Cerebellum (tissue), 4 donors: ENCODE measurements at places on chromosomes 6 and 20. TPM values are rescaled to one million over a fixed set of nuclear protein-coding genes. Genes with fewer than 3 reads are reported as not detected.

LRRC73 gene
- total RNA-seq: 1.8 TPM

CST7 gene
- not detected for total RNA-seq

LTB gene
- total RNA-seq: not detected

HLA-DQA1 gene
- not detected for total RNA-seq

CD40 gene
- total RNA-seq: 1.6 TPM

RAD21L1 gene
- not detected for total RNA-seq

DNA sequence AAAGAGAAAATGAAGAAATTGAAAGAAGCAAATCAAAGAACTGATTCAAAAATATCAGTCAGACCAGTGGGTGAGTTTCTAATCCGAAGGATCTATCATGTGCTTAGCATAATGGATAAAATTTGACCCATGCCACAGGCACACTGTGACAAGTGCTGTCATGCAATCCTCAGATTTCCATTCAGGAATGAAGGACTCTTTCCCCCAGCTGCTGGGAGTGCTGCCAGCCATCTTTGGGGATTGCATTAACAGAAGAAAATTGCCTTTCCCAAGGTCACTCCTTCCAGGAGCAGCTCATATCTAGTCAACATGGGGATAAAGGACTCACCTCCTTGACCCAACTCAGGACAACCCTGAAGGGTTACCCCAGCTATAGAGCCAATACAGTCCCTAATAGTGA lies 316.7 kb upstream of the TBX18 start:
- no peak for DNase-seq

GRCh38 chr6:25250878-25251277 lies 28.3 kb upstream of the CARMIL1 start:
- no peak for DNase-seq

DNA sequence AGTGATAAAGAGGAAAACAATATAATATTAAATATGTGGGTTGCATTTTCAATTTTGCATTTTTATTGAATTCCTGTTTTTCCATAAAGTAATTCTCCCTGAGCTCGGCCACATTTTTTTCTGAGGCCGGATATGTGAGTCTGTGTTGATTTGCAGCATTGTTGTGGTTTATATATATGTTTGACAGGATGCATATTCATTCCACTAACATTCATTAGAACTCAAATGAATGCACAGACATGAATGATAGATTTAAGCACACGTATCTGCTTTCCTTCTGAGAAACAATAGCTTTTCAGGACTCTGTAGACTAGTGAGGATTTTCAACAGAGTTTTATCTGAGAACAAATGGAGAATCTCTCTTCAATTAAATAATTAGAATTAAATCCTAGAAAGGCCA lies 10.6 kb upstream of the EXOC2 start:
- no peak for DNase-seq

DNA sequence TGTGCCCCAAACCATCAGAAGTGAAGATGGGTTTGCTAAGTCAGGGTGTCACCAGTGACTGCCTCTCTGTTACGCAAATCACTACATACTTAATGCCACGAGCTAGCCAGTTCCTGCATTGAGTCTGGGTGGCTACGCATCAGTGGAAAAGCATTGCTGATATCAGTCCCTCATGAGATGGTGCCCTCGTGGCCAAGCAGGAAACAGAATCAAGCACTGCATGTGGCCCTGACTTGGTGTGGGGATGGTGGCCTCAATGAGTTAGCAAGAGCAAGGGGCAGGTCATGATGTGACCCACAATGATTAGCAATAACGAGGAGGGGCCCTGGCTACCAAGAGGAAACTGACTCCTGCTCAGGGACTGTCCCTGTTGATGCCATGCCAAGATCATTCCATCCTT lies 51.6 kb upstream of the FNDC1 start:
- DNase-seq: no peak

GRCh38 chr6:5345324-5345723 lies 84.0 kb downstream of the FARS2 start:
- DNase-seq: no peak

DNA sequence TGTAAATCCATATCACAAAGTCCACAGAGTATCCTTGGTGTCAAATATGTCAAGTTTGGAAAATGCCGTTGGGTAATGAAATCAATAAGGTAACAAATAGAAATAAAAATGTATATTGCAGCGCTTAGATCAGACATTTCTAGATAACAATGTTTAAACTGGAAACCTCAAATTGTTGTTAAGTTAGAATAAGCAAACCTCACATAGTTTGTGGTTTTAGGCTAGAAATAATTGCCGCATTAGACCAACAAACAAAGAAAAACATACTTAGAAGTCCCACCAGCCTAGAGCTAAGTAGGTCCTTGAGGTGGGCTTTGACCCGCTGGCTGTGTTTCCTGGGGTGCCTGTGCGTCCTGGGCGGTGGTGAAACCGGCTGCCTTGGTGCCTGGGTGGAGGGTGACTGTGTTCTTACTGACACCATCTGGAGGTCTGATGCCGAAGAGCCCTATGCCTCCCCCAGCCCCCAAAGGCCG lies 71.4 kb downstream of the DACT2 start:
- DNase-seq: no peak

DNA sequence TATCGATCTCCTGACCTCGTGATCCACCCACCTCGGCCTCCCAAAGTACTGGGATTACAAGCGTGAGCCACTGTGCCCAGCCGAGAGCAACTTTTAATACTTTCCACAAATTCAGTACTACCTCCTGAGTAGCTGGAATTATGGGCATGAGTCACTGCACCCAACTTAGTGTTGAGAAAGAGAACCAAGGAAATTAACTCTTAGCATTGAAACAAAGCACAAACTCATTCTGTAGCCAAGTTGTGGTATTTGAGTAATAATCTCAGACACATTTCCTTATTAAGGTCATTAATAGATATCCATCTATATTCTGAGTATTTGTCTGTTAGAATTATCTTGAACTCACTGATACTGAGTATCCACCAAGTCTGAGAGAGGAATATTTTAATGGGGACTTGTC lies 14.3 kb upstream of the ELOVL2 start:
- no peak for DNase-seq

DNA sequence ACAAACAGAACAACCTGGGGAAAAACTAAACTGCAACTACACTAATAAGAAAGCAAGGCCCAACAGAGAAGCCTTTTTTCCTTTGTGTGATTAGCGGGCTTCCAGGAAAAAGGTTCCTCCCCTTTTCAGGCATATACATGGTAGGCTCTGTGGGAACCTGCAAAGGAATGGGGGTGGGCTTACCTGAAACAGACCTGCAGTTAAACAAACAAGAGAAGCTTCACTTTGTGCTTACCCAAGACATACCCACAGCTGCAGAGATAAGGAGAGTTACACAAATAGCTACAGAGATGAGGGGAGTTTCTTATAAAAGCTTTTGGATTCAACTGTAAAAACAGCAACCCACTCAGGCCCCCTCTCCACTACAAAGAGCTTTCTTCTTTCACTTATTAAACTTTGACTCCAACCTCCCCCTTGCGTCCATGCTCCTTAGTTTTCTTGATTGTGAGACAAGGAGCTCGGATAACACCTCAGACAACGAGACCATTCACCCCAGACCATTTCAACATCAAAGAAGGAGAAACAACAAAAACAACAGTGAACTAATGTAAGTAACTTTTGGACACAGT lies 30.9 kb downstream of the RNF146 start:
- DNase-seq: no peak

- DNase-seq: no peak
These were observed 17.1 kb upstream of the NCOA7 start for GRCh38 chr6:125773387-125774341.

GRCh38 chr20:41261790-41262717 lies 55.5 kb downstream of the ZHX3 start:
- no peak for DNase-seq

GRCh38 chr6:136158387-136158821 lies 91.7 kb downstream of the MTFR2 start:
- no peak for DNase-seq

- no peak for DNase-seq
These were observed 5.5 kb downstream of the DNAJC5 start for GRCh38 chr20:63900413-63900812.

GRCh38 chr6:14129575-14129974 lies 12.0 kb downstream of the CD83 start:
- peak; percentile 79 for DNase-seq
